ENCODE measurements at places on chromosomes 16 and 17. TPM values are rescaled to one million over a fixed set of nuclear protein-coding genes. Genes with fewer than 3 reads are reported as not detected.

The TBCD gene
- 62.7 TPM for total RNA-seq

The KRTAP4-6 gene
- not detected for total RNA-seq

The CAVIN1 gene
- total RNA-seq, result 384 TPM

The SPNS3 gene
- 0.11 TPM for total RNA-seq

The NEUROD2 gene
- not detected for total RNA-seq

The SGCA gene
- not detected for total RNA-seq

The KRTAP2-3 gene
- total RNA-seq, result not detected

The NTN1 gene
- 5.7 TPM for total RNA-seq

The CSHL1 gene
- total RNA-seq, result not detected

The NTN3 gene
- 0.09 TPM for total RNA-seq
